ENCODE measurements at places on chromosomes 16 and 17.

DNA sequence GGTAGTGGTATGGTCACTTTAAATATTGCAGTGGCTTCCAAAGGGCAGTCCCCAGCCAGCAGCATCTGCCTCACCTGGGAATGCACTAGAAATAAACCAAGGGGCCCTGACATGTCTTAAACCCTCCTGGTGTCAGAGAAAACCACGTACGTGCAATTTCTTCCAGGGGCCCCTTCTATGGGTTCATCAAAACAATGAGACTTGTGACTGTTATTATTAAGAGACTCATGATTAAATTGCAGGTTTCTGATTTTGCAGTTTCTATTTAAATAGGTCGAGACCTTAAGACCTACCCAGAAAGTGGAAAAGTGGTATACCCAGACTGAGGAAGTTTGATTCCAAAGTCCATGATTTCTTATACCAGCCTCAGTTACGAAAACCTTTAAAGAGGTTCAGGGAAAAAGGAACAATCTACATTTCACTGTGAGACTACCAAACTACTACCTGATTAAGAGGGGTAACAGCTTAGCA lies 746 bp upstream of the POLG2 start:
- DNase-seq = no peak

DNA sequence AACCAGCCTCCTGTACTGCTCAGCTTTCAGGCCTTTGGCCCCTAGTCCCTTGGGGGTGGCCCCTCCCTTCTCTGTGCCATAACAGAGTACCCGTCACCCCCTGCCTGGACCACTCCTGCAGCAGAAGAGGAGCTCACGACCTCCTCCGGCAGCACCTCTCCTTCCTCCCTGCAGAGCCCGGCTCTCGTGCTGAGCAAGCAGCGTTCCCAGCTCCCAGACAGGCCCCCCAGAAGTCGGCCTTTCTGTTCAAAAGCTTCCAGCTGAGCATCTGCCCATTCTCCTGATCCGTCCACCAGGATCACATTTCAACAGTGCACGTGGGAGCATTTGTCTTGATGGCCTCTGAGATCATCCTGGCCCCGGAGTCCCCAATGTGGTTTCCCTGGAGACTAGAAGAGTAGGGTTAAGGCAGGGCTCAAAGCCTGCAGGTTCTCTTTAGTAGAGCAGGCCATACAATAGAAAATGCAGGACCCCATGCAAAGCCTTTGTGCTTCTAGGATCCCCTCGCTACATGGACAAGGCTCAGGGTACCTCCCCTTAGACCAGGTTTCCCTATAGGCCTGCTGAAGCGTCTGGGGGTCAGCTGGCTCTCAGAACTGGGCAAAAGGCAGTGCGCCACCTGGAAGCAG lies 35.6 kb downstream of the NLRC3 start:
- DNase-seq = no peak

DNA sequence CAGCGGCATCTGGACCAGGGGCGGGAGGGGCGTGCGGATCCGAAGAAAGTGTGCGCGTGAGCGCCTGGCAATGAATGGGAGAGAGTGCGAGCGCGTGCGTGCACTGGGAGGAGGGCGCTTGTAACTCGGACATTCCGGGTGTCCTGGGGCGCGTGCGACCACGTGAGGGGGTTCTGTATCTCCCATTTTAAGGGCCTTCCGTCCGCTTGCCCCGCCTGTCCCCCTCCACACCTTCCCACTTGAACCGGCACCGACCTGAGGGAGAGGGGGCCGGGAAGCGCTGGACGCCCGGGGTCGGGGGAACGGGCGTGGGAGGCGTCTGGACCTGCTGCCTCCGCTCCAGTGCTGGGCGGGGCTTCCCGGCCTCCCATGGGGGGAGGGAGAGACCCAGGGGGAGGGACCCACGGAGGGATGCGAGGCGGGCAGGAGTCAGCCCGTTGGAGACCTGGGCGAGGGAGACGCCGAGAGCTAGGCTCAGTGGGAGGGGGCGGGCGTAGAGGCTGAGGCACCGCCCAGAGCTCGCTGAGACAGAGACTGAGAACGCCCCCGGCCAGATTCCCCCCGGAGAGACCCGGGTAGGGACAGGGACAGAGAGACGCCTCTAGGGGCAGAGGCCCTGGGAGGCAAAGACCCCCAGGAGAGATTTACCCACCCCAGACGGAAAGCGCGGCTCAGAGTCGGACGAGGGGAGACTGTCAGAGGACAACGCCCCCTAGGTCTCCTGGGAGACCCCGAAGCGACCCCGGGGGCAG lies at the start of gene KREMEN2:
KREMEN2 (plus strand) TSS at position 553 of the 752 bp plus-strand sequence. CDS start 246 bp downstream, outside the sequence.
- no peak for DNase-seq

DNA sequence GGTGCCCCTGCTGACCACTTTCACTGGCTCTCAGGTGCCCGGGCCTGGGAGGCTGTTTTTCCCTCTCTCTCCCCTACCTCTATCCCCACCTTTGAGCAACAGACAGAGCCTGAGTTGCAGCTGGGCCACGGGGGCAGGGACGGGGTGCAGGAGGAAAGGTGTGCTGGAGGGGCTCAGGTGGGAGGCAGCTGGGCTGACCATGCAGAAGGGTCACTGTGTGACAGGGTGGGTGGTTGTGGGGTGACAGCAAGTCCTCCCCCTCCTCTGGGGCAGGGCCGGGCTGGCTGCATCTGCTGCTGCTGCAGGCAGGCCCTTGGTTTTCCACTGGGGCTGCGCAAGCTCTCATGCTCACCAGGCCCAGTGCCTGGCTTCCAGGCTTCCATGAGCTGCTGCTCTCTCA lies 6.6 kb downstream of the ZNF319 start:
- no peak for DNase-seq

- DNase-seq = no peak
These were observed 662 bp downstream of the PGS1 start for GRCh38 chr17:78379131-78379491.

DNA sequence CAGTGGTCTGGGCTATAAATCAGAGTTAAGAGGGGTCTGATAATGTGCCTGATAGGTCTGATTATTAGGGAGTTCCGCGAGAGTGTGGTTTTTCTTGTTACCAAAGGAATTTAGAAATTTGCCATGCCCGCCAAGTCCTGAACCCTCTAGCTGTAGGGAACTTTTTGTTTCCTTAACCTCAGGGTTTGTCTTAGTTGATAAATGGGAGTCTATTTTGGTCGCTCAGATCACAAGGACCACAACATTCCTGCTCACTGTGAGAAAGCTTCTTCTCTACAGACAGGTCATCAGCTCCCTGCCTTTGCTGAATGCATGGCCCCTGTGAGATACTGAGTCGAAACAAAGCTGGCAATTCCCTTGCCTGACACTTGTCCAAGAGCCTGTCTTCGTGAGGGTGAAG lies 497.8 kb downstream of the HS3ST4 start:
- DNase-seq = no peak

GRCh38 chr17:35299135-35299534 lies 56.3 kb downstream of the SLFN5 start:
- DNase-seq = no peak

- no peak for DNase-seq
These were observed 8.6 kb upstream of the KDM6B start for GRCh38 chr17:7825206-7825990.

DNA sequence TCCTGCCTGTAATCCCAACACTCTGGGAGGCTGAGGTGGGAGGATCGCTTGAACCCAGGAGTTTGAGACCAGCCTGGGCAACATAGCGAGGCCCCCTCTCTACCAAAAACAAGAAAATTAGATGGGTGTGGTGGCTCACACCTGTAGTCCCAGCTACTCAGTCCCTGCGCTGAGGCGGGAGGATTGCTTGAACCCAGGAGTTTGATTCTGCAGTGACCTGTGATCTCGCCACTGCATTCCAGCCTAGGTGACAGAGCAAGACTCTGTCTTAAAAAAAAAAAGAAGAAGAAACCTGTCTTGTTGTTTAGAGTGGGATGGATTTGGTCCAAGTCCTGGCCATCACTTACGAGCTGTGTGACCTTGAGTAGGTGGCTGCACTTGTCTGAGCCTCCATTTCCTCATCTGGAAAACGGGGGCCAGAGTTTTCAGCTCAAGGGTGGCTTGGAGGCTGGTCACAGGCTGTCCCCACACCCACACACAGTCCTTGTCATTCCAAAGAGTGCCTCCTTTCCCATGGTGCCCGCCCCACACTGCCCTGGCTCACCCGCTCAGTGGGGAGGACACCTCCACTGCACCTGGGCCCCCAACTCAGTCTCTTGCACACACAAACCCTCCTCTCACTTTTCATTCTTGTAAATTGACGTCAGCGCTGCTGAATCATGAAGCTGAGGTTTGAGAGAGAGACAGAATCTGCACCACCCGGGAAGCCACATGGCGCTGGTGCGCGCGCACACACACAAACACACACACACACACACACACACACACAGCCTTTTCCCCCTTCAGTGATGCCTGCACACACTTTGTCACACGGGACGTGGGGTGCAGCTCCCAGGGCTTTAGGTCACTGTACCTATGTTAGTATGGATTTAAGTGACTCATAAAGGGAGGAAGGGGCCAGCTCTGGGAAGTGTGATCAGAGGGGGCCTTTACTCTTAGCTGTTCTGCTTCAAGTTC lies 4.2 kb downstream of the SOCS1 start:
- DNase-seq = peak; percentile 89

DNA sequence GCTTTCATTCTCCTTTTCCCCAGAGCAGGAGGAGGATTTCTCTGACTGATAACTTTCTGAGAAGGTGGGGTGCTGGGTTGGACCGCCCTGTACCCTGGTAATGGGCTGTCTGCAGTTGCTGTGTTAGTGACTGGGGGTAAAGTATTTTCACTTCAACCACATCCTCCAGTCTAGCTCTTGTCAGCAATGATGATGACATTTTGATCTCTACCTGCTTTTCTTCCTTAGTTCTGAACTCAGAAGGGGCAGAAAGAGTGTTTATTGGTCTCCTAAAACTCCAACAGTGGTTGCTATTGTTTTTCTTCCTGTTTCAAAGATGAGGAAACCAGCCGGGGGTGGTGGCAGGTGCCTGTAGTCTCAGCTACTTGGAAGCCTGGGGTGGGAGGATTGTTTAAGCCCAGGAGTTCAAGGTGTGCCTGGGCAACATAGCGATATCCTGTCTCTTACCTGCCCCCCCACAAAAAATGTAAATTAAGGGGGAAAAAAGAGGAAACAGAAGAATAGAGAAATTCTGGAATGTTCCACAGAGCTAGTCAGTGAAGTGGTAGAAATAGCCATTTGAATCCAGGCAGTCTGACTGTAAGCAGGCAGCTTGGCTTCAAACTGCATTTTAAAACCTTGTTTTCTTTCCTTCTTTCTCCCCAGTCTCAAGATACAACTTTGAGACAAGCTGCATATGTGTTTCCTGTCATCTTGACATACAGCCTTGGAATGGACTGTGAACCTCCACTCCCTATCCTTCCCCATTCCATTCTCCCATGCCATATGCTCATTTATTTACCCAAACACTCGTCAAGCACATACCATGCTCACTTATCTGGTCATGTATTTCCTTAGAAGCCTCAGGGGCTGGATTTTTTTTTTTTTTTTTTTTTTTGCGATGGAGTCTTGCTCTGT lies 3.3 kb upstream of the N4BP1 start:
- peak; percentile 90 for DNase-seq

- no peak for DNase-seq
These were observed 4.7 kb downstream of the TIMP2 start for GRCh38 chr17:78920528-78920927.

DNA sequence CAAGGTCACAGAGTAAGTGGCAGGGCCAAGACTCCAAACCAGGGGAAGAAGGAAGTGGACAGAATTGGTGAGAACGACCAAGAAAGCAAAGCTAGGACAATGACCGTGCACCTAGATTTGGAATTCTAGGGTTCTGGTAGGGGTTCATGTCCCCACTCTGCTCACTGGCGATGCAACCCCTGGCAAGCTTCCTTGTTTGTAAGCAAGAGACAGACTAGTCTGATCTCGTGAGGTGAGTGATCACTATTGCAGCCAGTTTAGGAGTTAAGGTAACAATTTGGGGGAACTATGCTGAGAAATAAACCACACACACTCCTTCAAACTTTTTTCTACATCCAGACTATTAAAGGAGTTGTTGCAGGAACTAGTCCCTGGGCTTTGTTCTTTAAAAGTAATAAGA lies 48.1 kb downstream of the XPO6 start:
- DNase-seq = no peak

- no peak for DNase-seq
These were observed 65.2 kb upstream of the ZNF423 start for GRCh38 chr16:49921106-49921505.

DNA sequence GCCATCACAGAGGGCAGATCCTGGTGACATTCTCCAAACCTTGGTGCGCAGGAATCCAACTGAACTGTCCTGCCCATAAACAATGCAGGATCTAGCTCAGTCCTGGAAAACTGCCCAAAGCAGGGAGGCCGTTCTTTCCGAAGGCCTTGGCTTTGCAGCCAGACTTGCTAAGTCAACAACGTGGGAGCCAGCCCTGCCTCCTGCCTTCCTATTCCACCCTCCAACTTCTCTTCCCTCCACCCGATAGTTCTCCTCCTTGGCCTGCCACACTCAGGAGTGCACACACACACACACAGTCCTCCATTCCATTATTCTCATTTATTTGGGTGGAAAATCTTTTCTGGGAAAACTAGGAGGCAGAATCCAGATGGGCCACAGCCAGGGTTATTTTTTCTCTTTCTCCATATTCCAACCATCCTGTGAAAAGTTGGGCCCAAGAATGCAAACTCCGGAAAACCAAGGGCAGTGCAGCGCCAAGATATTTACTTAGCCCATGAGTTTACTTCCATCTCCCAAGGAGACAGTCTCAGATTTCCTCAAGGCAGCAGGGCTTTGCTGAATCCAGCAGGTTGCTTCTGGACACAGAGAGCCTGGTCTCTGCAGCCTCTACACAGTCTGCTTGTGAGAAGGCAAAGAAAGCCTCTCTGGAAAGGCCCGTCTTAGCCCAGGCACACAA lies 15.8 kb downstream of the COPRS start:
- DNase-seq = no peak

DNA sequence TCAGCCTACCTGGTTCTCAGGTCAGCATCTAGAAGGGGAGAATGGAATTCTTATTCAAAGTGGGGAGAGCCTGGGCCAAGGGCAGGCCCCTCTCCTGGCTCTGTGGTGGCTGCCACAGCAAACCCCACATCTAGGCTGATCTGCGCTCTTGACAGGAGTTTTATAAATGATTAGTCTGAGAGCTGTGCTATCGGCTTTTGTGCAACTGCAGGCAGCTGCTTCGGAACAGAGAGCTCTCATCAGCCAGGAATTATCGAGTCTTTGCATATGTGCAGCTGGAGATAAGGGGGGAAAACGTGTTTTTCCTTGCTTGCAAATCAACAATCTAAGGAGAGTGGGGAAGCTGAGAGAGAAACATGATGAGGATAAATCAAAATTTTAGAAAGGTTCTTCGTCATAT lies 91.7 kb downstream of the HS3ST3A1 start:
- no peak for DNase-seq

- DNase-seq = no peak
These were observed 49.5 kb downstream of the DNAH2 start for GRCh38 chr17:7767004-7767403.
